Activated CD4-positive, alpha-beta T cell treated with anti-CD3 and anti-CD28 coated beads for 36 hours (primary cell): ENCODE measurements at places on chromosomes 13 and 19. TPM values are rescaled to one million over a fixed set of nuclear protein-coding genes. Genes with fewer than 3 reads are reported as not detected.
A peak's percentile ranks its signal among the peaks of the same experiment; 100 is the strongest.

PDE4A gene
- total RNA-seq: 4.3 TPM

ZNF99 gene
- total RNA-seq: not detected

GNG7 gene
- 1.1 TPM for total RNA-seq

TPTE2 gene
- total RNA-seq: 0.11 TPM

PCSK4 gene
- 3.9 TPM for total RNA-seq

SHC2 gene
- 0.21 TPM for total RNA-seq

SHISA7 gene
- not detected for total RNA-seq

ETV2 gene
- 0.37 TPM for total RNA-seq

TNFSF13B gene
- 2.4 TPM for total RNA-seq

DNA sequence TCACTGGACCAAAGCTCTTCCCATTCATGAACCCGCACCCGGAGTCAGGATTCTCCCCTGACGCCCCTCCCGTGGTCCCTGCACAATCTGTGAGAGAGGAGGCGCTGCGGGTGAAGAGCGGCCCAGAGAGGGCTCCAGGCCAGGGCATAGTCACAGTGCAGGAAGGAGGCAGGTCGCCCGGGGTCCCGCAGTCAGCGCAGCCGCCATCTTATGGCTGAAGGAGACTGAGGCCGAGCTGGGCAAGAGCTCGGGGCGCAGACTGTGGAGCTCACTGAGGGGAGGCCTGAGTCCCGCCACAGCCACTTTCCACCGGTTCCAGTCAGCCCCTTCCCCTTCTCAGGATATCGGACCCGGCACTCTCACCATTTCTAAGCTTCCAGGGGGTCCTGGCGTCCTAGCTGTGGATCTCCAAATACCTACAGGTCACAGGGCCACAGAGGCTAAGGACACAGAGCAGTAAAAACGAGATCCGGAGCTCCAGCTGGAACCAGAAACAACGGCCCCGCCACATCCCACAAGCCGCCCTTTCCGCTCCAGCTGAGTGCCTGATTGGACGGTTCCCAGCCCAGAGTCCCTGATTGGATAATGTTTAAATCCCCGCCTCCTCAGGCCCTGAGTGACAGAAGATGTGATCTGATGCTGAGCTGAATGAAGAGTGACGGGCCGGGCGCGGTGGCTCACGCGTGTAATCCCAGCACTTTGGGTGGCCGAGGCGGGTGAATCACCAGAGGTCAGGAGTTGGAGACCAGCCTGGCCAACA is at the start of gene ZNF99:
ZNF99 (minus strand) TSS at position 501 of the 760 bp plus-strand sequence; CDS start at position 366, 135 bp downstream.
- DNase-seq: peak; percentile 12

DNA sequence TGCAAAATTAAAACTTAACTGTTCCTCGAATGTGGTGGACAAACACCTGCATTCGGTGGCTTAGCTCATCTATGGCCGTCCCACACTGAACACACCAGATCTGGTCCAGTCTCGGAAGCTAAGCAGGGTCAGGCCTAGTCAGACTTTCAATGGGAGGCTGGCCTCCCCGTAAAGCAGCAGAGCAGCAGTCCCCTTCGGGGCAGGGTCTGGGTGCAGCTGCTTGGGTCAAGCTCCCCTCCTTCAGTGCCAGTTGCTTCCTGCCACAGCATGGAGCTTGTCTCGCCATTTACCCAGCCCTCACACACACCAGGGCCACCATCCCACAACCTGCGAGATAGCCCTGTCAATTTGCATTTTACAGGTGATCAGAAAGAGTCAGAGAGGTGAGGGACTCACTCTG is 93.2 kb downstream of the TUBA3C start:
- DNase-seq: no peak

- no peak for DNase-seq
Measured at GRCh38 chr13:23842406-23842805, 46.8 kb downstream of the MIPEP start.

DNA sequence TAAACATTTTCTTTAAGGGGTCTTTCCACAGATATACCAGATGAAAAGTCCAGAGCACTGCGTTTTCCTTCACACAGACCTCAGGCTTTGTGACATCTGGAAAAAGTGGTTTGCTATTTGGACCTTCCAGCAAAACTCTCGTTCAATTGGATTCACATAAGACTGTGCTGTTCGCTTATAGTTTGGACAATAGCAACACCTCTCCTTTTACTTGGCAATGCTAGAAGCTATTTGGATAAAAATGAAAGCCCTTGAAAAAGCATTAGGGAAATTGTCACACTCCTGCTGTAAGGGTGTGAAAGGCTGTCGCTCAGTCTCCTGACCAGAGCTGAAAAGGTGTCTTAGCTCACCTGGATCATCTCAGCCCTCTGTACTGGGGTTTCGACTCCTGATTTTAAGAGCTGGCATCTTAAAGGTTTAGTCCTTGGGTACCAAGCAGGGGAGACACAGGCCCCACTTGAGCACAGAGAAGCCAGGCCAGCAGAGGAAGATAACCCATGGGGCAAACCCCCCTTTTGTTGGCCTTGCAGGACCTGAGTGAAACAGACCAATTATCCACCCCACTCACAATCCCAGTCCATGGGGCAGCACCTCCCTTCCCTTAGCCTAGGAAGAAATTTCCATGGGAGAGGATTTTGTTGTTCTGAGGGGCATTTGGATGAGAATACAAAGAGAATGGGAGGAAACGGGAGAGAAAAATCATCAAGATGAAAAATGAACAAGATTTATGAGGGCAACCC is 257.6 kb downstream of the DLEU7 start:
- DNase-seq: no peak

DNA sequence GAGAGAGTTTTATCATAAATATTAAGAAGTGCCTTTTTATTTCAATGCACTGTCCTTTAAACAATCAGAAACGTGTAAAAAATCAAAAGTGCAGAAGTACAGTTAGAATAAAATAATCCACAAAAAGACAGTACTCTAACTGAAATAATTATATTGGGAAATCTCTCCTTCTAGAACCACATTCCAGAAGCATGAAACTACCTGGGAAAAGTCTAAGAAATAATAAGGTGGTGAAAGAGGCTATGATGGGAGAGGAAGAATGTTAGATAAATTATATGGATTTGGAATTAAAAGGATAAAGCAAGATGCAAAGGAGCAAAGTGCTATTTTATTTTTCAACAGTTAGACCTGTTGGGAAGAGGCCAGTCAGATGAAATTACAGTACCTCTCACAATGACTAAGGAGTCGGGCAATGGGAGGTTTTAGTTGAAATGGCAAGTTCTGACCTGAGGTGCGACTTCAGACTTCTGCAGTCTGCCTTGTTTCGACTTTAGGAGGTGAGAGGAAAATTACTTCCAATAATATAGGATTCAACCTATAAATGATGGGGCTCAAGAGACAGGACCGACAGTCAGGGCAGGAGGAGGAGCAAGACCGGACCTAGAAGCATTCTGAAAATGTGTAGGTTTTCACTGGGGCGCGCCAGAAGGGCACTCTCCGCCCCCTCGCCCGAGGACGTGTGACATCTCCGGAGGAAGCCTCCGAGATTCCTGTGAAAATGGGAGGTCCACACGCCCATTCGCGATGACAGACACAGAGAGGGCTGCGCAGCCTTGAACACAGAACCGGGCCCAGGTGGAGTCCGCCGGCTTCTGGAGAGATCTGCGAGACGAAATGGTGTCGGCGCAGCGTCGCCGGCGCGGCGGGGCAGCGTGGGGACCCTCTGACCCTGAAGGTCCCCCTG is 717 bp downstream of the SPRYD7 start:
- peak; percentile 59 for DNase-seq

GRCh38 chr13:93726173-93726957 is 499.8 kb downstream of the GPC6 start:
- no peak for DNase-seq

- no peak for DNase-seq
Measured at GRCh38 chr19:10418235-10418484, 2.2 kb upstream of the PDE4A start.

- DNase-seq: peak; percentile 64
Measured at GRCh38 chr19:2274931-2275535, 6.9 kb downstream of the PEAK3 start.

- no peak for DNase-seq
Measured at GRCh38 chr13:98004107-98004506, 50.6 kb downstream of the IPO5 start.

- DNase-seq: no peak
Measured at GRCh38 chr13:31168166-31168565, 6.5 kb upstream of the HSPH1 start.

DNA sequence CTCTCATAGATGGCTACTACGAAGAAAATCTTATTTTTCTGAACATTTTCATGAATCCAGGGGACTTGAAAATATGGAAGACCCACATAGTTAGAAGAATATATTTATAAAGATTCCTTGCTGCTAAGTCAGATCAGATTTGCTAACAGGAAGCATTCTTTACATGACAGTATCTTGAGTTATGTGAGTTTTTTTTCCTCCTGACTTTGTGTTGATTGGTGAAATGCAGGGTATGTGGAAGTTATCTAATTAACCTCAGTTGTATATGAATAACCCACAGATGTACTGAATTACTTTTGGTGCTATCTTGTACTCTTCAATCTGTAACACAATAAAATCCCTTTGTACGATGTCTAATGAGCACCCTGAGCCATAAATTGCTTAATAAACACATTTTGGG is 53.8 kb downstream of the ESD start:
- DNase-seq: no peak

DNA sequence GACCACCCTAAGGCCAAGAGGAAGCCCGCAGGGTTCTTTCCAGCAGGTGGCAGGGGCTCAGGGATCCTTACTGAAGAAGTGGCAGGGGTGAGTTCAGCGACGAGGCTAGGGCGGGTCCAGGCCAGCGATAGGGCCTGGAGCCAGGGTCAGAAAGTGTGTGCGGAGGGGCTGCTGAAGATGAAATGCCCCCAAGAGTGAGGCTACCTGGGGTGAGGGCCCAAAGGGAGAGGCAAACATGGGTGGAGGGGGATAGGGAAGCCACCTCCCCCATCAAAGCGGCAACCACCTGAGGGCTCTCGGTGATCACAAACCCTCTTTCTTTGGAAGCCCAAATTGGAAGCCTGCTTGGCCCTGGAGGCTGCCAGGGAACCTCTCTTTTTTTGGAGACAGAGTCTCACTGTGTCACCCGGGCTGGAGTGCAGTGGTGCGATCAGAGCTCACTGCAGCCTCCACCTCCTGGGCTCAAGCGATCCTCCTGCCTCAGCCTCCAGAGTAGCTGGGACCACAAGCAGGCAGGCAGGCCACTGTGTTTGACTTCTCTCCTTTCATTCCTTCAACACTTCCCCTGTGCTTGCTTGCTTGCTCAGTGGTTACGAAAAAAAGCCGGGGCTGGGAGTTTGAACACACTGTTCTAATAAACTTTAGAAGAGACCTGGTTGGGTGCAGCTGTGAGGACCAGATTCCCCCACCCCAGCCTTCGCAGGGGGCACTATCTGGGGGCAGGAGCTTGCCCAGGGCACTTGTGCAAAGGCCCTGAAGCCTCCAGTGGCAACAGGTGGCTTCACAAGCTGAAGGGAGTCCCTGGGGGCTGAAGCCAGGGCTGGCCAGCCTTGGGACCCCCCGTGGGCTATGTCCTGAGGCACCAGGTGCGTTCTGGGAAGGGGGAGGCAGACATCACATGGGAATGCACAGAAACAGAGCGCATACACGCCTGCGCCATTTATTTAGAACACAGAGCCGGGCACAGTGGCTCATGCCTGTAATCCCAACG is 1.4 kb upstream of the ATP8B3 start:
- DNase-seq: no peak

GRCh38 chr13:44107357-44108121 is 227.8 kb downstream of the LACC1 start:
- no peak for DNase-seq

- DNase-seq: no peak
Measured at GRCh38 chr13:110490009-110490770, 71.3 kb downstream of the RAB20 start.

DNA sequence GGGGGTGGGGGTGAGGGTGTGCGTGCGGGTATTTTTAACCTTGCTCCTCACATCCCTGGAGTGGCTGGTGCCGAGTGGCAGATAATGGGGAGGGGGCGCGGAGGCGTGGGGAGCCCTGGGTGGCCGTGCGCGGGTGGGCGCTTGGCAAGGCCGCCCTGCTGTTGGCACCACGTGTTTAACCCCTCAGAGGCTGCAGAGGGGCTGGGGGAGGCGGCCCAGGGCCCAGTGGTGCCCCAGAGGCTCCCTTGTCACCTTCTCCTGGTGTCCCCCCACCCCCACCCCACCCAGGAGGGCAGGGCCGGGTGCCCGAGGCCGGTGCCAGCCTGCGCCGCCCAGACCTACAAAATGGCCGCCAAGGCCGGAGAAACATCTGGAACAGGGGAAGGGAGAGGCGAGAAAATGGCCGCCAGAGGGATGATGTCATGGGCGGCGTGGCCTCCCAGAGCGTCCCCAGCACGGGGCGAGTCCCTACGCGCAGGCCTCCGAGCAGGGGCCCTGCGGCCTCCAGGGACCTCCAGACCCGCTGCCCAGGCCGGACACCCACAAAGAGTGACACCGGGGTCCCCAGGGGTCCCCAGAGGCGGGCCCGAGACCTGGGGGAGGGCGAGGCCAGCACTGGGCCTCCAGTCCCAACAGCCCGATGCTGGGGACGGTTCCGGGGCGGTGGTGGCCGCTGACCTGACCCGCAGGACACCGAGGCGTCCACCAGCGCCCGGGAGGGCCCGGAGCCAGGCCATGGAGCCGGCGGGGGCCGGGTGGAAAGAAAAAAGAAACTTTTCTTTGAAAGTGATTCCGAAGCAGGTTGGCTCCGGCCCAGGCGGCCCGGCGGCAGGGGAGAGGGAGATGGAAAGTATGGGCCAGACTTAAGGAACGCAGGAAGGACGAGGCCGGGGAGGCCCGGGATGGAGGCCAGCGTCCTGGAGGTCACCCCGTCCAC is 38.2 kb downstream of the NFIC start:
- no peak for DNase-seq

DNA sequence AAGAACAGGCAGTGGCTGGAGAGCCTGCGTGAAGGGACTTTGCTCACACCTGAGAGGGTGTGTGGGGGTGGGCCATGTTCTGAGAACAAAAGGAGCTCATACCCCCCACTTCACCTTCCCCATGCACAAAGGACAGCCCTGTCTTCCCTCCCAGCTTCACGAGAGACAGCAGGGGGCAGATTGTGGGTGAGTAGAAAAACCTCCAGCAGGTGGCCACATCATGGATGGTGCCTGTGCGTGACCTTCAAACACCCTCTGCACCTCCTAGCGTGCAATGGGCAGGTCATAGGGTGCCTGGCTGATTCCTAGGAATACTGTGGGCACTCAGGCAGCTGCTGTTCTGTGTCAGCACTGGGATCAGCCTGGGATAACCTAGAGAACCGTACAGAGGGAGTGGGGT is 36.3 kb upstream of the PSG9 start:
- peak; percentile 10 for DNase-seq

DNA sequence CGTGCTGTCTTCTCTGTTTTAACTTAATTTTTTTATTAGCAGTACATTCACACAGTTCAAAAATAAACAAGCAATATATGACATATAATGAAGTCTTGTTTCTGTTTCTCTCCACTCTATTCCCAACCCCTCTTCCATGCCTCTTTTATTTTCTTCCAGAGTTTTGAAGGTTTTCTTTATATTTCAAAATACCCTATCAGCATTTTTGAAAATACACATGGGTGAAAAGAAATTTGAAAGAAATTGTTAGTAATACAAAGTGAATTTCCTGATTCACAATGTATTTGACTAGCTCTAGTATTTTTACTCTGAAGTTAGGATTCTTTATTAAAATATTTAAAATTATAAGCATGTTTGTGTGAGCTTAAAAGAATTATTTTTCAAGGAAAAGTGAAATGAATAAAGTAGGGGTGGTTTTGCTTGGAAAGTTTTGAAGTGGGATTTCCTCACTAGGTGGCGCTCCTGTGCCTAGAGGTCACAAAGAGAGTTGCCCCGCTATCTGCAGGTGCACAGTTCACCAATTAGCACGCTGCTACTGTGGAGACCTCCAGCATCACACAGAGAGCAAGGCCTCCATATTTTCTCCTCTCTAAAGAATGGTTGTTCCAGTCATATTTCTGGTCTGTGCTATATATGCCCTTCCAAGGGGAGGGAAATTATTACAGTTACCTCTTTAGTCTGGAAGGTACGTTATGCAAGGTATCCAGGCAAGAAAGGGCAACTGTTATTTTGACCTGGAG is 37.6 kb downstream of the SOX21 start:
- DNase-seq: peak; percentile 80
